ENCODE measurements at places on chromosomes 5 and 9.

- no peak for DNase-seq
These were observed 23.7 kb downstream of the NAIF1 start for GRCh38 chr9:128043467-128043868.

- no peak for DNase-seq
These were observed 237.4 kb upstream of the DMAC1 start for GRCh38 chr9:8036914-8037524.

GRCh38 chr5:173781816-173782670 is 106.1 kb upstream of the CPEB4 start:
- peak; percentile 57 for DNase-seq

- DNase-seq = no peak
These were observed 69.1 kb downstream of the CXXC5 start for GRCh38 chr5:139717221-139717620.

DNA sequence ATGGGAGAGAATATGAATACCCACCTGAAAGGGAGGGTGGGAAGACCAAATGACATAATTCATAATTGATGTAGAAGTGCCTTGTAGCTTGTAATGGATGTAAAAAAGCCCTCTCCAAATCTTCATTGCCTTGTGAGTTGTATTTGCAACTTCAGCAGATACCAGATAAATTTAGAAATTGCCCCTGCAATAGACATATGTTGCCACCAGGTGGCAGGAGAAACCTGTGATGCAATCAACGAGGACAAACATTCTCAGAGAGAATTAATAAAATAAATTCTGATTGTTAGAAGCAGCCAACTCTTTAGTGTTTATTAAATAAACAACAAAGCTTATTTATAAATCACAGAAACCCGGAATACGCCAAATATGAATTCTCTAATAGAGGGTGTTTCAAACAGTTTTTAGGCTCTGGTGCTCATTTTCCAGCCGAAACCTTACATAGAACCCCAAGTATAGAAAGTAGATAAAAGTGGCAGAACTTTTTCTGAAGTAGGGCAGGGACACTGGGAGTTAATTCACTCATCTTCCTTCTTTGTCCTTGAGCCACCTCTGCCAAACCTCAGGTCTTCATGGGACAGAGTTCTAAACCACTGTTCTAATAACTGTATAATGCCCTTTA is 147.8 kb downstream of the TMEM38B start:
- peak; percentile 47 for DNase-seq

- no peak for DNase-seq
These were observed 597.6 kb downstream of the RAB3C start for GRCh38 chr5:59180515-59180914.

GRCh38 chr9:652914-653313 is 188.6 kb upstream of the DMRT1 start:
- no peak for DNase-seq

DNA sequence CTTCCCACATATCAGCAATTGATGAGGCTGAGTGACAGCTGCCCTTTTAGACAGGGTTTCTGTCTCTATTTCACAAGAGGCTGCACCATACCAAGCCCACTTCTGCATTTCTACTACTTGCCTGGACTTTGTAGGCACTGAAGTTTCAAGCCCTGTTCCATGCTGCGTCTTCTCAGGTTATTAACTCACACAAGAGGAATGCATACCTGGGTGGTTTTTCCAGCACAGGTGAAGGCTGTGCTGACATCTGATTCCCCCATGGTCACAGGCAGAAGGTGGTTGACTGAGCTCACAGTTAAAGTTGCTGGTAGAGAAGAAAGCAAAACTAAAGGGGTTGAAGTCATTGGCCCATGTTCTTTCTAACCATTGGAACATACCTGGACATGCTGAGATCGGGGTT is 86.6 kb downstream of the MAMDC2 start:
- no peak for DNase-seq

DNA sequence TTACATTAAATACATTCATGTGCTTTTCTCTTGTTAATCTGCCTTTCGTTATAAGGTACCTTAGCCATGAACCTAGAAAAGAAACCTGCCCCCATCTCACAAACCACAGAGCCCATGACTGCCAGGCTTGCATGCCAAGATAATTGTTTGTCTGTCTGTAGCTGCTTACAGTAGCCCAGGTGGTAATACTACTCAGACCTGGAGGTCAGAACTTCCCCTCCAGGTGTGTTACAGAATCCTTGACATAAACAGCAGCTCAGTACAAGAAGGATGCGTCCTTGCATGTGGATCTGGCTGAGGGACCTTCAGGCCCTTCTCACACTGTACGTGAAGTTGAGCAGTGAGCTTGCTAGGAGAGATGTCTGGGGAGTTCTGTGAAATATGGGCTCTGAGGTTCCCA is 291.4 kb downstream of the CSNK1G3 start:
- no peak for DNase-seq

GRCh38 chr9:131610231-131610761 is 65.0 kb downstream of the PRRT1B start:
- no peak for DNase-seq

GRCh38 chr5:76479281-76479680 is 76.2 kb downstream of the IQGAP2 start:
- DNase-seq = no peak

GRCh38 chr5:9456435-9457042 is 89.3 kb downstream of the SEMA5A start:
- DNase-seq = no peak

DNA sequence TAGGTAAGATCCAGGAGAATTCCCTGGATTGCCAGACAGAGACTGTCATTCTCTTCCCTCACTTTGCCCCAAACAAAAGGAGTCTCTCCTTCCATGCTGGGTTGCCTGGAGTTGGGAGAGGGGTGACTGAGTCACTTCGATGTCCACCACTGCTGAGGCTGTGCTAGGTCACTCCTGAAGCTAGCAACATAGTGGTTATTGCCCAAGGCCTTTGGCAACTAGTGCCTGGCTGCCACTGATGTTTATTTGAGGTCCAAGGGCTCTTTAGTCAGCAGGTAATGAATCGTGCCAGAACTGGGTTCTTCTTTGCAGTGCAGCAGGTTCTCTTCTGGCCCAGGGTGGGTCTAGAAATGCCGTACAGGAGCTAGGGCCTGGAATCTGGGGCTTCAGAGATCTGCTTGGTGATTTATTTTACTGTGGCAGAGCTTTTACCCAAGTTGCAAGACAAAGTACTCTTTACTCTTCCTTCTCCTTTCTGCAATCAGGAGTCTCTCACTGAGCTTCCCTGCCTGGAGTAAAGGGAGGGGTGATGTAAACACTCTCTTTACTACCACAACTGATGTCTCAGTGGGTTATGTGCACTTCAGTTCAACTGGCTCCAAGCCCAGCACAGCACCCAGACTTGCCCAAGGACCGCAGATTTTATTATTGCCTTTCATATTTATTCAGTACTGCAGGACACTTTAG is 155.7 kb upstream of the SH3GL2 start:
- no peak for DNase-seq

GRCh38 chr5:133610489-133611356 is 1.6 kb downstream of the FSTL4 start:
- peak; percentile 82 for DNase-seq

DNA sequence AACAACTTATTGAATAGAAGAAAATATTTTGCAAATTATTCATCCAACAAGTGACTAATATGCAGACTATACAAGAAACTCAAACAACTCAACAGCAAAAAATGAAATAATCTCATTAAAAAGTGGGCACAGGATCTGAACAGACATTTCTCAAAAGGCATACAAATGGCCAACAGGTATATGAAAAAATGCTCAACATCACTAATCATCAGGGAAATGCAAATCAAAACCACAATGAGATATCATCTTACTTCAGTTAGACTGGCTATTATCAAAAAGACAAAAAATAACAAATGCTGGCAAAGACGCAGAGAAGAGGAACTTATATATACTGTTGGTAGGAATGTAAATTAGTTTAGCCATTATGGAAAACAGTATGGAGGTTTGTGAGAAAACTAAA is 1.8 kb upstream of the AMACR start:
- DNase-seq = no peak

DNA sequence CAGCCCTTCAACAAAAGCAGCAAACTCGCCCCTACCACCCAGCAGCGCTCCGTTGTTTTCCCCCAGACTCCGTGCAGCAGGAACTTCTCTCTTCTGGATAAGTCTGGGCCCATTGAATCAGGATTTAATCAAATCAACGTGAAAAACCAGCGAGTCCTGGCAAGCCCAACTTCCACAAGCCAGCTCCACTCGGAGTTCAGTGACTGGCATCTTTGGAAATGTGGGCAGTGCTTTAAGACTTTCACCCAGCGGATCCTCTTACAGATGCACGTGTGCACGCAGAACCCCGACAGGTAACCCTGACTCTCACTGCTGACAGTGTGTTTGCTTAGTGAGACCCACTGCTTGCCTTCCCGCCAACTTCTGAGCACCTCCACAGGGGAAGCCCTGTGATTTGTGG is 81.8 kb downstream of the PRDM6 start:
- DNase-seq = no peak

DNA sequence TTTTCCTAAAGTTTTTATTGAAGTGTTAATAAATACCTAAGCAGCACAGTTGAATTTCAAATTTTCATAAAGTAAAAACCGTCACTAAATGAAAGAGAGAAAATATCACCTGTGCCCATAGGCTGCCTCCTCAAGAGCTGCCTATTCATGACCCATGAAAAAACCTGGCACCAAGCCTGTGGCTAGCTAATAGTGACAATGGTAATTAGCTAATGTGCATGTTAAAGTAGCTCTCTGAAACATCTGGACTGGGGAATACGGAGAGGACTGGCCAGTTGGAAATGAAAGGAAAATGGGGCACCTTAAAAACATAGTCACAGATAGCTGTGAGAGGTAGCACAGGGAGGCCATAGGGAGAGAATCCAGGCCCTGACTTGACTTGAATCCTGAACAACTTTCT is 5.4 kb upstream of the GNE start:
- DNase-seq = no peak

- DNase-seq = no peak
These were observed 13.4 kb upstream of the ZCCHC9 start for GRCh38 chr5:81288021-81288433.

DNA sequence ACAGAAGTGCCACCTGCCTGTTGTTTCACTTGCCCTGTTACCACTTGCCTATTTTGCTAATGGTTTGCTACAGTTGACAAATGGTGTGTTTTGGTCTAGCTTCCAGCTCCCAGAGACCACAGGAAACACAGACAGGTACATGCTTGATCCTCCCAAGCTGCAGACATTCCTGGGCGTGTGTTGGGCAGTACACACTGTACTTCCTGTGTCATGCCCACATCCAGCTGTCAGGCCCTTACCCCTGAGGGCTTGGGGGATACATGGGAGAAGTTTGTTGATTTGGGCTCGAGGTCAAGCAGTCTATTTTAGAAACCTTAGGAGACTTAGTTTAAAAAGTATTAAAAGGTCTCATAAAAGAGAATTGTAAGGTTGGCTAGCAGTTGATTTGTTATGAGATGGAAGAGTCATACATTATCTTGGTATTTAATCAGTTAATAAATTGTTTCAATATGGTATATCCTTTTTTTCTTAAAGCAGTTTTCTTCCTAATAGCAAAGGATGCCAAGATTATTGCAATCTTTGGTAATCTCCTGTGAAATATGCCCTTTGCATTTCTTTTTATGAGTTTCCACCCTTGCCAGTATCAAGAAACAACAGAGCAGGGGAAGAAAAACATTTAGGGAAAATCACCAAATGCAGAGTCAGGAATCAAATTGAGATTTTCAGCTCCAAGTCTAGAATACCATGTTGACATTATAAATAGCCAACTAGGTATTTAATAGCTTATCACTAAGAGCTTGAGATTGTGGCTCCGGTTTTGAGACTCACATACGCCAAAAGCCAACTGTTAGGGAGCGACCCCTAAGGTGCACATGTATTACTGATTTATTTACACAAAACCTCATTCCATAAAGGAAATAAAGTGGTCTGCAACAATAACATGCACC is 52.3 kb upstream of the CD180 start:
- no peak for DNase-seq

- no peak for DNase-seq
These were observed 47.4 kb downstream of the GOLPH3 start for GRCh38 chr5:32126691-32127090.

GRCh38 chr5:10740384-10740783 is 20.6 kb downstream of the DAP start:
- DNase-seq = no peak

DNA sequence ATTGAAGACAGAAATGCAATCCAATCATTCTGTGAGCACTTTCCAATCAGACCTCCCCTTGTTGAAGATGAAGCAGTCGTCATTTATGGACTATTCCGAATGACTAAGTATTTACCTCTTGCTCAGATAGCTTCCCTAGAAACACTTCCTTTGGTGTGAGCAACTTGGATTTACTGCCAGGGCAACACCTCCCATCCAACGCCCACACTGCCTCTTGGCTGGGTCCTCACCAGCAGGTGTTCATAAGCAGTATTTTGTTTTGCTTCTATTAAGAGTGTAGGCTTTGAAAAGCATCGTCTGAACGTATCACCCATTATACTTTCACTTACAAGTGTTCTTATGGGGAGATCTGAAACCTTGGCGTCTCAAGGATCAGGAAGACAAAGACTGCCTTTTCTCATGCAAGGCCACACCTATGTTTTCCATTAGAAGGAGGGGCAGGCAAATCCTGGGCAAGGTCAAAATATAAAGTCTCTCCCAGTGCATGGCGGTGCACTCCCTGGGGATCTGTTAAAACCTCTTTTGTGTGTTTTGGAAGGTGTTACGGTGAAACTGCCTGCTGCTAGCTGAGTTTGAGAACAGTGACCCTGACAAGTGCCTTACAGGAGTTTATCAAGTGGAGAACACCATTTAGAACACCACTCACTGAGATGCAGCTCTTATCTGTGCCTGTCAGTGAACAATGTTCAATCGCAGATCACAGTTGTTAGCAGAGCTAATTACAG is 10.6 kb upstream of the MARCHF3 start:
- no peak for DNase-seq

DNA sequence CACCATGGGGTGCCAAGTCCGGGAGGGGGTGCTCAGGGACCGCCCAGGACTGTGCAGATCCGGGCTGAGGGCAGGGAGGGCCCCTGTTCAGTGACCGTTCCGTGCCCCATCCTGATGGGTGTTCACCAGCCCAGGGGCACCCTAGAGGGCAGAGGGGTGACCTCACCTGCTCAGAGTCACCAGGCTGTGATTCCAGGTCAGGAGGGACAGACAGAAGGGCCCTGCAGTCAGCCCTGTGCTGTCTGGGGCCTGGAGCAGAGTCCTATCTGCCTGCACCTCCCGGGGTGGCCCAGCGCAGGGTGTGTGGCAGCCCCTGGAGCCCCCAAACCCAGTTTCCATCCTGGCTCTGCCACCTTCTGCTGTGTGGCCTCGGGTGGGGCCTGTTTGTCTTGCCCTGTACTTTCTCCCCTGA is 241.9 kb downstream of the PBX3 start:
- no peak for DNase-seq

GRCh38 chr5:109852371-109853155 is 162.8 kb downstream of the MAN2A1 start:
- DNase-seq = no peak

All from A549 (cell line).